Activated naive CD8-positive, alpha-beta T cell treated with anti-CD3 and anti-CD28 coated beads for 36 hours (primary cell): ENCODE measurements at places on chromosomes 5 and 9. TPM values are rescaled to one million over a fixed set of nuclear protein-coding genes. Genes with fewer than 3 reads are reported as not detected.

Gene SLCO6A1
- total RNA-seq: not detected

- peak; percentile 73 for DNase-seq
Observed at GRCh38 chr5:177309351-177310191, 2.1 kb downstream of the MXD3 start.

Gene PCYOX1L
- 18.2 TPM for total RNA-seq

Gene TSLP
- 0.99 TPM for total RNA-seq

DNA sequence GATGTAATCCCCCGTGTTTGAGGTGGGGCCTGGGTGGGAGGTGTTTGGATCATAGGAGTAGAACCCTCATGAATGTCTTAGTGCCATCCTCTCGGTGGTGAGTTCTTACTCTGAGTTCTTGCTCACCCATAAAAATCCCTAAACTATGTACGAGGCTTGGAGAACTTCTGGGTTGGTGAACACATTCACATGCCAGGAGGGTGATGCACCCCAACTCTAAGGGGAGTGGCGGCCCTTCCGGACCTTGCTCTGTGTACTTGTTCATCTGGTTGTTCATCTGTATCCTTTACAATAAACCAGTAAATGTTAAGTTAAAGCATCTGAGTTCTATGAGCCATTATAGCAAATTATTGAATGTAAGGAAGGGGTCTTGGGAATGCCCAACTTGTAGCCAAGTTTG, 36.0 kb upstream of the RIC1 start:
- no peak for DNase-seq

Gene TMEM171
- total RNA-seq: not detected

DNA sequence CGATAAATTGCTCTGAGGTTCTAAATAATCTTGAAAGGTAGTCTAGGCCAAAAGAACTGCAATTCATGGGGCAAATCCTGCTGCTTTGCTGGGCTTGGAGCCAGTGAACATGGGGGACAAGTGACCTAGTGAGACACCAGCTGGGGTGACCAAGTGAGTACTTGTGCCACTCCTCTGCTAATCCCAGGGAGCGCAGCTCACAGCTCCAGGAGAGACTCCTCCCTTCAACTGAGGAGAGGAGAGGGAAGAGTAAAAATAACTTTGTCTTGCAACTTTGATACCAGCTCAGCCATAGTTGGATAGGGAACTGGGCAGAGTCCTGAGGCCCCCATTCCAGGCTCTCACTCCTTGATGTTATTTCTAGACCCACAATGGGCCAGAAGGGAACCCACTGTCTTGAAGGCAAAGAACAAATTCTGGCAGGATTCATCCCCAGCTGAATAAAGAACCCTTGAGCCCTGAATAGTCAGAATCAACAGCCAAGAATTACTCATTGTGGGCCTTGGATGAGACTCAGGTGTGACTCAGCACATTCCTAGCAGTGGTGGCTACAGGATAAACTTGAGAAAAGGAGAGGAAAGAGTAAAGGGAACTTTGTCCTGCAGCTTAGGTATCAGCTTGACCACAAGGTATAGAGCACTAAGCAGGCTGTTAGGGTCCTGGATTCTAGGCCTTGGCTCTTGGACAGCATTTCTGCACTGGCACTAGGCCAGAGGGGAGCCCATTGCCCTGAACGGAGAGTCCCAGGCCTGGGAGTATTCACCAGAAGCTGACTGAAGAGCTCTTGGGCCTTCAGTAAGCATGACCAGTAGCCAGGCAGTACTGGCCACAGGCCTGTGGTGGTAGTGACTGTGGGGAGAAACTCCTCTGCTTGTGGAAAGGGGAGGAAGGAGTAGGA, 288.3 kb upstream of the CDH18 start:
- no peak for DNase-seq

DNA sequence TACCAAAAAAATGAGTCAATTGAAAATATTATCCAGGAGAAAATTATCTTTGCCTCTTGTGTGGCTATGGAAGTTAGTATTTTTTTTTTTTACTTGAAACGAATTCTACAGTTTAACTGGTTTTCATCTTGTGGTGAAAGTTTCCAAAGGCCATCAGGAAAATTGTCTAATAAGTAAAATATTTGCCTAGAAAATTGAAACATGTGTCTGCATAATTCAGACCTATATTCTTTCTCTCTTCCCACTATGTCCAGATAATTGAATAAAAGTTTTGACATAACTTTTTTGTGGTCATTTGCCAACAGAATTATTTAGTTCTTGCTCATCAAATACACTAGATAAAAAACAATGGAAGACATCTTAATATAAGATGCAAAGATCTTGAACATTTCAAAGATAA, 321.5 kb upstream of the RPS23 start:
- no peak for DNase-seq

DNA sequence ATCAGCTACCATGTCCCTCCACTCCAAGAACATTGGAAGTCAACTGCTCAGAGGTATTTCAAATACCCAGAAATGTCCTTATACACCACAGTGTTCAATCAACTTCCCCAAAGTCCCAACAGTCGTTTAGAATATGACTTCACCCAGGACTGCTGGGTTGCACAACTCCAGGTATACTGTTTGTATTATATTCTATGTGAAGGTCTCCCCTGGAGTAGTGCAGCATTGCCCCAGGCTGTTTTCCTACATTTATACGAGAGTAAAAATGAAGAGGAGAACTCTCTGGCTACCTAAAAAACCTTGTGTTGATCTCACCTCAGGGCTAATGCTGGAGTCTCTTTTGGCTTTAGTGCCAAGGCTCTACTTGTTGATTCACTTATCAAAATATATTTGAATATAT, 183.6 kb upstream of the MAP3K1 start:
- no peak for DNase-seq

Gene SPINK13
- total RNA-seq: not detected

GRCh38 chr5:36237751-36238150, 4.0 kb downstream of the NADK2 start:
- no peak for DNase-seq

DNA sequence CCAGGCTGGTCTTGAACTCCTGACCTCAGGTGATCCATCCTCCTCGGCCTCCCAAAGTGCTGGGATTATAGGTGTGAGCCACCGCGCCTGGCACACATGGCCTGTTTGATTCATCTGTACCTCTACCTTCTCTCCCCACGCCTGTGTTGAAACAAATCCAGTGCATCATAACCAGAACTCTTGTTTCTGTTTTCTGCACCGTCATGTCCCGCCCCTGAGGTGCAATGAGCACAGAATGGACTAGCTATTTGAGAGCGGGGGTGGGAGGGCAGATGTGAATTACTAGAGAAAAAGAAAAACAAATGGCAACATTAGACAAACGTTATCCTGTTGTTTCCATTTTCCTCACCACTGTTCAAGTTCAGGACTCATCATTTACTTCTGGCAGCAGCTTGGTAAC, 10.7 kb upstream of the FAM193B start:
- DNase-seq: no peak

- DNase-seq: no peak
Observed at GRCh38 chr5:73236541-73237128, 63.6 kb downstream of the TMEM174 start.

GRCh38 chr5:127428276-127428675, 89.2 kb upstream of the PRRC1 start:
- no peak for DNase-seq

GRCh38 chr9:109411798-109412352, 86.2 kb downstream of the PTPN3 start:
- DNase-seq: peak; percentile 33

Gene PDE6A
- total RNA-seq: not detected

GRCh38 chr5:14155075-14155474, 11.9 kb downstream of the TRIO start:
- DNase-seq: no peak

DNA sequence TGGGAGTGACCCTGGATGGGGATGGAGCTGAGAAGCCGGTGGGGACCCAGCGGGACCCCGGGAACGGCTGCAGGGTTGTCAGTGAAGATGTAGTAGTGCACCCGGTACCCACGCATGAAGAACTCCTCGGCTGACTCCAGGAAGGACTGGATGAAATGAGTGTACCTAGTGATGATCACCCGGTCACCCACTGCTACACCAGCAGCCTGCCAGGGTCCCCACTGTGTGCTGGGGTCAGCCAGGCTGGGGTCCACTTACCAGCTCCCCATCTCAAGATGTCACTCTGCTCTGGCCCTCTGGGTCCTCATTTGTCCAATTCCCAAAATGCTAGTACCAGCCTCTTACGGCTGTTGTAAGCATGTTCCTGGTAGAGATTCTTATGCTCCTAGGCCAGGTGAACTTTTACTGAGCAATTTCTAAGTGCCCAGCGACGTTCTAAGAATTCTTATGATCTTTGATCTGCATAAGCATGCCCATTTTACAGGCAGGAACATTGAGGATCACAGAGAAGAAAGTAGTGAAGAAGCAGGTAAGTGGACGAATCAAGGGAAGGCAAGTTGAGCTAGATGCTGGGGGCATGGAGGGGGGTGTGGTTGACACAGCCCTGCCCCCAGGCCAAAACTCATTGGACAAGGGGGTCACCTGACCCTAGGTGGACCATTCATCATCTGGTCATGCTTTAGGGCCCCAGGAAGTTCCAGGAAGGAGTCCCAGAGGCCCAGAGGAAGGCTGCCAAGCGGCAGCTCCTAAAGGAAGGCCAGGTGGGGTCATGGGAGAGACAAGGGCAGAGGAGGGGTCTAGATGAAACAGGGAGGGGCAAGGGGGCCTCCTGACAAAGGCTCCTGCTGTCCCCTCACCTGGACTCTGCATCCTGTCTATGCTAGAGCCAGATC, 9.4 kb downstream of the GBGT1 start:
- DNase-seq: no peak

GRCh38 chr9:11039006-11039405, 426.2 kb upstream of the PTPRD start:
- DNase-seq: no peak

DNA sequence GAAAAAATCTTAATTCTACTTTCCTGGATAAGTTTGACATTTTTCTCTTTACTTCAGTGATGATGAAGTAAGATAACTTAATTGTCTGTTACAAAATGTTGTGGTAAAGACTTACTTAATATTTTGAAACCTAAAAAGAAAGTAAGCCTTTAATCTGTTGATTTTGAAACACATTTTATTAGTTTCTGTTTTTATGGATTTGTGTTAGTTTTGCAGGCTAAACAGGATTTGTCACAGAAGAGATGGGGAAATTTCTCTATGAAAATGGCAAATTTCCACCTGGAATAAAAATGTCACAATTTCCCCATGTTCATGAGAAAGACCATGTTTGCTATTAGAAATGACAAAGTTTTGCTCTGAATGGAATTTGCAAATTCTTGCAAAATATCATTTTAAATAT, 237.1 kb downstream of the RFX3 start:
- DNase-seq: no peak

- no peak for DNase-seq
Observed at GRCh38 chr5:29077451-29077850, 2039.1 kb upstream of the CDH9 start.

DNA sequence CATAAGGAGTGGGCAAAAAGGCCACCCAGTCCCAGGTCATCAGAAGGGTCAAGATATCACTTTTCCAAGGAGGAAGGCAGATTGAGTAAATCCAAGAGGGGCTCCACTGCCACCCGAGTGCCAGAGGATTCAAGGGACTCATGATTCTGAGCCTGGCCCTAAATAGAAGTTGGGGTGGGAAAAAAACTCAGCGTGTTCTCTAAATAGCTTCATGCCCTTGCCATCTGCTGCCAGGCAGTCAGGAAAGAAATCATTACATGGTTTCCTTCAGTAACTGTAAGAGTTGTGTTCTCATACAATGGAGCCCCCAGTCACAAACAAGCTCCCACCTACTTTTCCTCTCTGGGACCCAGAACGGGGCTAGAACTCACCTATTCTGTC, 37.2 kb downstream of the SAR1B start:
- no peak for DNase-seq

DNA sequence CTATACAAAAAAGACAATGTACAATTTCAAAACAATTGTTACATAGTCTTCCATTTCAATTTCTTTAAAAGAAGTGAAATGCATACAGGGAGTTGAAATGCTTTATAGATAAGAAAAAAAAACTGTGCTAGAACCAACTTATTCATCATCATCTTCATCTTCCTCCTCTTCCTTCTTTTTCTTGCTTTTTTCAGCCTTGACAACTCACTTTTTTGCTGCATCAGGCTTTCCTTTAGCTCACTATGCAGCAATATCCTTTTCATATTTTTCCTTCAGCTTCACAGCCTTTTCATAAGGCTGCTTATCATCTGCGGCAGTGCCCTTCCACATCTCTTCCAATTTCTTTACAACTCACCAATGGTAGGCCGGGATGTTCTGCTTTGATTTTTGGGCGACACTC, 4.4 kb downstream of the LHFPL2 start:
- no peak for DNase-seq

DNA sequence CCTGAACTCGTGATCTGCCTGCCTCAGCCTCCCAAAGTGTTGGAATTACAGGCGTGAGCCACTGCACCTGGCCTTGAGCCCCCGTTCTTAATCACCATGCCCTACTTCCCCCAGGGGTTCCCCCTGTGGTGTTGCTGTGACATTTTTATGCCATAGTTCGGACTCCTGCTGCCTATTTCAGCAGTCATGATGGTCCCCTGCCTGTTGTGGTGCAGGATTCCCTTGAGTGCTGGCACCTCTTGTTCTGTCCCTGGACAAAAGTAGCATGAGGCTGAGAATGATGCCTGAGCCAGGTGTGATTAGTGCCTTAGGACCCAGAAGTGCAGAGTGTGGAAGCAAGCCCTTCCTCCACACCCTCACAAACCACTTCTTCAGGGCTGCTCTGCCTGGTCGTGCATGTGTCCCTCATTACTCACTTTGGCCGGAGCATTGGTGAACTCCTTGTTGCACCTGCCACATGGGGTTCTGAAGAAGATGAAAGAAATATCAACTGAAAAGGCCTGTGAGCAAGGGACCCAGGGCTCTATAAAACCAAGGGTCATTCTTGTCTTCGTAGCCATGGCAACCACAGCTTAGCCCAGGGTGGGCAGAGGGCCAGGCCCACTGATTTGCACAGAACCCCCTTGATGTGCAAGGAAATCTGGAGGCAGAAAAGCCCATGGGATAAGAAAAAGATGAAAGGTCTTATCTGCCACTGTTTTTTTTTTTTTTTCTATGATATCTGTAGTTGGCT, 228.0 kb downstream of the NTRK2 start:
- DNase-seq: no peak

- DNase-seq: peak; percentile 81
Observed at GRCh38 chr9:128558431-128559310, 6.3 kb downstream of the SPTAN1 start.

Gene CCDC112
- total RNA-seq: 1.8 TPM

GRCh38 chr5:166671811-166672210, 1619.6 kb upstream of the WWC1 start:
- DNase-seq: no peak

Gene GCNT4
- 1.6 TPM for total RNA-seq

DNA sequence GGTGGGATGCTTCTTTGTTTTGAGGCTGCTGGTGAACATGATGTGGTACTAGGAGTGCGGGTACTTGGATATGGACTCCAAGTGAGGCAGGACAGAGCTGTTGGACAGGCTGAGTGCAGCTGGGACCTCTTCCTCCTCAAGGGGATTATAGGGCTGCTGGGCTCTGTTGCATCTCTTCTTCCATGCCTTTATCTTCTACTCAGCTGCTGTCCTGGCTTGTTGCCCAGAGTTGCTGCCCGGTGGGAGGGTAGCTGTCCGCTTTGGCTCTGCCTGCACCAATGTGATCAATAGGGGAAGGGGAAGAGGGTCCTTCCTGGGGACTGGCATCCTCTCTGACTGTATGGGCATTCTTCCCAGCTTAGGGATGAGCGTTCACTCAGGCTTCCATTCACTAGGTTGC, 1217.9 kb upstream of the ACO1 start:
- no peak for DNase-seq

GRCh38 chr5:87277279-87277835, 9.7 kb downstream of the RASA1 start:
- DNase-seq: no peak
